ENCODE measurements at places on chromosomes 6 and 20.

DNA sequence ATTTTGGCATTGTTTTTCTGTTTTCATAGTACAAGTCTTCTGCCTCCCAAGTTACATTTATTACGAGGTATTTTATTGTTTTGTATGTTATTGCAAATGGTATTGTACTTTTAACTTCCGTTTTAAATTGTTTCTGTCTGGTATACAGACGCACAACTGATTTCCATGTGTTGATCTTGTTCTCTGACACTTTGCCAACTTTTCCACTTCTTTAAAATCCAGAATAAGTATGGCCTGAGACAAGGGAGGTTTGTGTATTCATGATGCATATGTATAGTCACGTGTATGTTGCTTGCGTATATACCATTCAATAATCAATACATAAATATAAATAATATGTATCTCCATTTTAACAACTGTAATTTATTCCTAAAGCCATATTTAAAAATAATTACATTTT lies 41.2 kb downstream of the THBS2 start:
- DNase-seq = no peak

DNA sequence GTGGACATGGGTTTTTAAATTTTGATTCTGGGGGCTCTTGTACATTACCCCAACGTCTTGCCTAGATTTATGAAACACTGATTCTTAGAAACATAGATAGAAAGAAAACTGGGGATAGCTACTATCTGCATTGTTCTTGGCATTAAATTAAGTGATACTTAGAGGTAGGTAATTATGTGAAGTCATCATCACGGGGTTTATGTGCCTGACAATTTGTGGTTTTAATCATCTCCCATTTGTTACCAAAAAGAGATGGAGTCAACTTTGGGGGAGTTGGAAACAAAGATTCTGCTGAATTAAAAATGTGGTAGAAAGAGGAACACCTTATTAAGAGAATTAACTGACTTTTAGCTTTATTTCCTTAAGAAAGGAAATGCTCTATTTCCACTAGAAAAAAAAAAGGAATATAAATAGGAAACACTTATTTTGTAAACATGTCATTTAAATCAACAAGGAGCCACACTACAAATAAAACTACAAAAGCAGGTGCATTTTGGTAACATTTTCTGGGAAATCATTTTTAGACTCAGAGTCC lies 5.6 kb downstream of the TNFAIP3 start:
- DNase-seq = no peak

DNA sequence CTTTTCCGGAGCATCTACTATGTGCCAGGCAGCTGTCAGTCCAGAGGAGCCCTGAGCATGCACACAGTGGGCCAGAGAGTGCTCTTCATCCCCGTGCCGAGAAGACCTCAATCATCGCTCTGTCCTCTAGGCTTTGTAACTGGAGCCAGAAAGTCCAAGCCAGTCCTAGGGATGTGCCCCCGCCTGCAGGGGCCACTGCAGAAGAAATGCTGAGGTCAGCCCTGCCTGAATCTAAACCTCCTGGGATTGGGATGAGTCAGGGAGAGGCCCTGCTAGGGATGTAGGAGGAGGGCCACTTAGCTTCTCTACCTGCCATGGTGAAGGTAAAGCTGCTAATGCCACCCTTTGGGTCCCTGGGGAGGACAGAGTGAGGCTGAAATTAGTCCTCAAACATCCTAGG lies 146.8 kb downstream of the CDC5L start:
- DNase-seq = no peak

DNA sequence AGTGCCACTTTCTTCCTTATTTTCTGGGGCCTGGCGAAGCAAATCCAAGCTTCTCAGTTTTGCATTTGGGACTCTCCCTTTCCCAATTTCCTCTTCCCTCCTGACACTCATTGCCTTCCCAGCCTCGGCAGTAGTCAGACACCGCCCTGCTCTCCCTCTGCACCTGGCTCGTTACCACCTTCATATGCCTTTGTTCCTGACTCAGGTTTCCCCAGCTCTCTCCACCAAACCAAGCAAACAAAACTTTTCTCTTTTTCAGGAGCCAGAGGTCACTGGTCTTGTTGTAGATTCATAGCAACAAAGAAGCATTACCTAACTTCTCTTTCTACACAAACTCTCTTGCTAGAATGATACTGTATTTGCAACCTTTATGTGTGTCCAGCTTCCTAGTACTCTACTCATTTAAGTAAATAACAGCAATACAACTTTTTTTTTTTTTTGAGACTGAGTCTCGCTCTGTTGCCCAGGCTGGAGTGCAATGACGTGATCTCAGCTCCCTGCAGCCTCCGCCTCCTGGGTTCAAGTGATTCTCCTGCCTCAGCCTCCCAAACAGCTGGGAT lies 9.0 kb upstream of the ZC3H12D start:
- no peak for DNase-seq

DNA sequence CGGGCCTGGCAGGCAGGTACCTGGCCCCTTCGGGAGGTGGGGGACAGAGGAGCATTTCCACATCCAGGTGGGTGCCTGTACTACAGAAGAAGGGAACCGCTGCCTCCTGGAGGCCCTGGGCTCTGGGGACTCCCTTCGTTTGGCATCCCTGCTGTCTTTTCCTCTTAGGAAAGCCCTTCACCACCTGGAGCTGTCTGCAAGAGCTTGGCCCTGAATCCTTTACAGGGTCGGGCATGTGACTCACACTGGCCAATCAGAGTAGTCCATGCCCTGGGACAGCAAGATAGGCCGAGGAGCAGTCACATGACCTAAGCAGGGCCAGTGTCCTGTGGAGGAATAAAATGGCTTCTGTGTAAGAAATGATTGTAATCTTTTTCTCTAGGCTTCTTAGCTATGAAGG lies 224.9 kb downstream of the ANKRD60 start:
- no peak for DNase-seq

DNA sequence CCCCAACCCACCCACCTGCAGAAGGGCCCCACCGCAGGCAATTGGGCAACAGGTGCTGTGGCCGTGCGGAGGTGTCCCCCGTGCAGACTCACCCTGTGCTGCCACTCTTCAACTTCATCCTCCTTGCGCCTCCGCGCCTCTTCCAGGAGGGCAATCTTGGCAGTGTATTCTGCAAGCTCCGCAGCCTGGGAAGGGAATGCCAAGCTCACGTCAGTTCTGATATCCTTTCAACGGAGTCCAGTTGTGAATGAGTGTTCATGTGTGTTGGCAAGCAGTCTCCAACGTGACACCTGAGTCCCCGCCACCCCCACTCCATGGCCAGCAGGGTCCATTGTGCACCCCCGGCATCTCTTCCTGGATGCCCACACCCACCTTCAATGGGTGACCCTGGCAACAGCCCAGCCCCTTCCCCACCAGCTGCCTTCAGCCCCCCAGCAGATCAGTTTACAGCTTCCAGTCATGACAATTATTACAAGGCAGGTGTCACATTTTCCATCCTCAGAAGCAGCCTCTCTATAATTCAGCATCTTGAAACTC lies 49.9 kb downstream of the EZR start:
- peak; percentile 58 for DNase-seq

DNA sequence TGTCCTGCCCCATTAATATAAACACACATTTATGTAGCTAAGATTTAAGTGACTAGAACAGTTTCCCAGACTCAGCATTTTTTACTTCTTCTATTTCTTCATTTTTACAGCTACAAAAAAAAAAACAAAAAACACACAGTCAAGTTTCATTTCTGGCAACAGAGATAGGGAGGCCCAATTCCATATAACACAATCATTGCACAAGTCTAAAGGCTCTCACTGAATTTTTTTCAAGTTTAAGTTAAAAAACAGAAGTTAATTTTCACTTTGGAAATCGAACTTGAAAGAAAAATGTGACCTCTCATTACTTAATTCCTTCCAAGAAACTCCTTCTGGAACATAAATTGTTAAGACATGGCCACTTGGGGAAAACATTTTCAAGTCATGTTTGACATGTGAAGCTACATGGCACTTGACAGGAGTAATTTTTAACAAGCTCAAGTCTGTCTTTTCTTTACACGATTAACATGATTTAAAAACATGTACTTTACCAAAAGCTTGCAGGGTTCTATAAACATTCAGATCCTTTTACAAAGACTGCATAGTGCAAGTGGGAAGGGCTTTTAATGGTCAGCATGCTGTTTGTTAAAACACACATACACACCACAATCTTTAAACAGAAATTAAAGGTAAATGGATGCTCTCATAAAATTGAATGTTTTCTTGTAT lies 100.1 kb upstream of the CCDC28A start:
- no peak for DNase-seq

DNA sequence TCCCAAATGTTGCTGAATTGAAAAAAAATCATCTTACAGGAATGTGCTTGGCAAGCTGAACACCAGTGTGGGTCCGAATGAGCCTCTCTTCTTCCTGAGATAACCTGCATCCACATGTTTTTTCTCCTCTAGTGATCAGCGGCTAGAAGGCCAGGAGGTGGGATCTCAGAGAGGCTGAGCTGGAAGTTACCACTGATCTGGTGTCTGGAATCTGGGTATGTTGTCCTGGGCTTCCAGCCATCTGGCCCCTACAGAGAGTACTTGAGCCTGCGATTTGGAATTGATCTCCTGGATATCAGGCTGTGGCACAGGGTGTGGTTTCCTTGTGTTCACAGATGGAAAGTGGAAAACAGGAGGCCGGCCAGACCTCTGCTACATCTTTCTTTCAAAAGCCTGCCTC lies 35.9 kb downstream of the SULF2 start:
- no peak for DNase-seq

DNA sequence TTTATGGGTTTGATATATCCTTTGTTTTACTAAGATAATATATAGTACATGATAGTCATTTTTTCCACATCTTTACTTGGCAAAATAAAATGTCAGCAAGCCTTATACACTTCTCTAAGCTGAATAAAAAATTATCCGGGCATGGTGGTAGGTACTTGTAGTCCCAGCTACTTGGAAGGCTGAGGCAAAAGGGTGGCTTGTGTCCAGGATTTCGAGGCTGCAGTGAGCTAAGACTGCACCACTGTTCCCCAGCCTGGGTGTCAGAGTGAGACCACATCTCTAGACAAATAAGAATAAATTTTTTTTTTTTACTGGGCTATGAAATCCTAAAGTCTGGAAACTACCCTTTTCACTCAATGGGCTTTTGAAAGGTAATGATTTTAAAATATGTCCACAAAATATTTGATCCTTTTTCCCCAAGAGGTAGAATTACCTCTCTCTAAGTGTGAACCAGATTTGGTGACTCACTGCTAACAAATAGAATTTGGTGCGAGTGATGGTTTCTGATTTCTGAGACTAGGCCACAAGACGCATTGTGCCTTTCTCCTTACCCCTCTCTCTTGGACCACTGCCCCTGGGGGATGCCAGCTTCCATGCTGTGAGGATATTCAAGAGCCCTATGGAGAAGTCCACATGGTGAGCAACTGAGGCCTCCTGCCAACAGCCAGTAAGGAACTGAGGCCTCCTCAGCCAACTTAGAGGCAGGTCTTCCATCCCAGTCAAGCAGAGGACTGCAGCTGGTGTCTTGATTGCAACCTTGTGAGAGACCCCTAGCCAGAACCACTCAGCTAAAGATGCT lies 84.2 kb upstream of the ZNFX1 start:
- no peak for DNase-seq

DNA sequence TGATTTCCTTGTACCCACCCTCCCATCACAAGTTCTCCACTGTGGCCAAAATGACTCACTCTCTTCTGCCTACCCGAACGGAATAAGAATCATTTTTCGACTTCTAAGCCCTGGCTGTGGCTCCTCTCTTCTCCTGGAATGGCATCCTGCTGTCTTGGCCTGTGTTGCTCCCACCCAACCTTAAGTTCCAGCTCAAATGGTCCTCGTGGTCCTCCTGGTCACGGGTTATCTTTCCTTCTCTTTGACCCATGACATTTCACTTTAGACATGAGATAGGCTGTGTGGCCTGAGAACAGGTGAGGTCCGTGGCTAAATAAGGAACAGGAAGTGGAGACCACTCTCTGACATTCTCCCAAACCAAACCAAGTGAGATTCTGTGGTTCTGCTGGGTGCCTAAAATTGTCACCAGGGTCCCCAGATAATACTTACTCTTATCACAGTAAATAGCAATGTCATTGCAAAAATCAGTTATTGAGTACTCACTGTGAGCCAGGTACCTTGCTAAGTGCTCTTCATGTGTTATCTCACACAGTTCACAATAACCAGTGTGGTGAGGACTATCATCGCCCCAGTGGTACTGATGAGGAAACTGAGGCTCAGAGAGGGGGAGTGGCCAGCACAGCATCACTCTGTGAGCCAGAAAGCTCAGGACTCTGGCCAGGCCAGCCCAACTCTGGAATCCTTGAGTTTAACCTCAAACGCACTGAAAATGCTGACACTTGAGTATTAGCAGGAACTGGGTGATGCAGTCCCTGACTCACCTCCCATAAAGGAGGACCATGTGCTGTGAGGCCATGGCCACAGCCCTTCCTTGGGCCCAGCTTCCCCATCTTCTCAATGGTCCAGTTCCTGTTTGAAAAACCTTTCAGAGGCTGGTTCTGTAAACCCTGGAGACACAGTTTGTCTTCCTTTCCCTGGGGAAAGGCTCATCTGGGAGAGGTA lies 74.8 kb upstream of the SIRPA start:
- no peak for DNase-seq

- DNase-seq = no peak
Observed at GRCh38 chr20:37777988-37778659, 84.3 kb downstream of the CTNNBL1 start.

GRCh38 chr6:145507239-145507638 lies 228.1 kb downstream of the EPM2A start:
- DNase-seq = no peak

GRCh38 chr6:33294086-33294823 lies 4.5 kb downstream of the RGL2 start:
- DNase-seq = no peak

DNA sequence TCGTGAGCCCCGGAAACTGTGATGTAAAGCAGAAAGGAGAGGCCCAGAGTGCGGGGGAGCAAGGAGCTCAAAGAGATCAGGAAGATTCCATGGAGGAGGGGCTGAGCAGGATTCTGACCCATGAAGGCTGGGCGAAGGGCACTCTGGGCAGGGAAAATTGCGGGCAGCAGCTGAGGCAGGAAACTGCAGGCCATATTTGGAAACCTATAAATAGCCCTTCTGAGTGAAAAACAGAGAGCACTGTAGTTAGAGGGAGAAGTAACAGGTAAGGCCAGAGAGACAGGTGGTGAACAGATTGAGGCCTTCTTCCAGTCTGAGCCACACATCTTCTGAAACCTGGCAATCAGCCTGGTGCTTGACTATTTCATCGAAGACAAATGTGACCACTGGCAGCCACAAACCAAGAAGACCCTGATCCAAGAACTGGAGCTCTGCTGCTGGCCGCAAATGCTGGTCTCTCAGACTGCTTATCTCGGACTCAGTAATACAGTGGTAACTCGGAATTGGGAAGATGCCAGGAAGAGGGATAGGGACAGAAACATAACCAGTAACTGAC lies 14.1 kb upstream of the BEND3 start:
- no peak for DNase-seq

DNA sequence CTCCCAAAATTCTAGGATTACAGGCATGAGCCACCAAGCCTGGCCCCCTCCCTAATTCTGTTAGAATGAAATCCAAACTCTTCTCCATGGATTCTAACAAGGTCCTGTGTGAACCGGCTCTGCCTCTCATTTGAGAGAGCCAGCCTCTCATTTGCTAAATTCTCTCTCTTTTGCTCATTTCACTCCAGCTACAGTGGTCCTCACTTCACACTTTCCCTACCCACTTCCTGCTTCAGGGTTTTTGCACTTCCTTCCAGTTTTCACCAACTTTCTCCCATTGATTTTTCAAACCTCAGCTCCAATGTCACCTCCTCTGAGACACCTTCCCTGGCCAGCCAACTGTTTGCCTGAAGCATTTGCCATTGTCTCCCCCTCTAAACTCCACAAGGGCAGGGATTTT lies 5.1 kb downstream of the COX4I2 start:
- DNase-seq = no peak

GRCh38 chr6:16409531-16410441 lies 171.4 kb downstream of the GMPR start:
- no peak for DNase-seq
